ENCODE measurements at places on chromosomes 3 and 15.
A peak's percentile ranks its signal among the peaks of the same experiment; 100 is the strongest.

DNA sequence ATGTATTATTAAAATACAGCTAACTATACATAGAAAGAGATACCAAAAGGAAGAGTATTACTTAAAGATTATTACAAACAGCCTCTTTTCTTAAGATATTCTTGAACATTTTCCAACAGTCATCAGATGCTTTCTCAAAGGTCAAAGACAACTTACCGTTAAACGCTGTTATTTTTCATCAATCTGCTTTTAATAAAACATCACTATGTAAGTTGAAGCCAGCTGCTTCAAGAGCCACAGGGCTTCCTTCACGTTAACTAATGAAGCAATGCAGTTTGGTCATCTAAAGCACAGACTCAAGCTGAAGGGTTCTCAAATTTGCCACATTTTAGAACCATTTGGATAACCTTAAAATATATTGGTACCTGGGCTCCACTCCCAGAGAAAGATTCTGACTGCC is 578.8 kb downstream of the ROBO2 start:
- no peak for DNase-seq

DNA sequence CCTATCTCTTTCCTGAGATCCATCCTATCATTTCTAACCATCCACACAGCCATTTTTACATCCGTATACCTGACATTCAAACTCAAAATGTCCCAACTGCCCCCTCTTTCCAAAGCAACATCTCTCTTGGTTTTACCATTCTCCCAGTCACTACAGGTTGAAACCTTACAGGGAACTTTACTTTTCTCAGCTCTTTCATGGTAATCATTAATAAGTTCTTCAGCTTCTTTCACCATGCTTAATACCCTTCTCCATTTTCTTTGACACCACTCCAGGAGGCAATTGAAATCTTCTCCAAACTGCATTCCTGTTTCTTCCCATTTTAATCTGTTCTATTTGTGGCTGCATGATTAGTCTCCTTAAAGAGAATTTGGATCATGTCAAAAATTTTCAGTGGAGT is 352.5 kb downstream of the GAP43 start:
- DNase-seq, result no peak

DNA sequence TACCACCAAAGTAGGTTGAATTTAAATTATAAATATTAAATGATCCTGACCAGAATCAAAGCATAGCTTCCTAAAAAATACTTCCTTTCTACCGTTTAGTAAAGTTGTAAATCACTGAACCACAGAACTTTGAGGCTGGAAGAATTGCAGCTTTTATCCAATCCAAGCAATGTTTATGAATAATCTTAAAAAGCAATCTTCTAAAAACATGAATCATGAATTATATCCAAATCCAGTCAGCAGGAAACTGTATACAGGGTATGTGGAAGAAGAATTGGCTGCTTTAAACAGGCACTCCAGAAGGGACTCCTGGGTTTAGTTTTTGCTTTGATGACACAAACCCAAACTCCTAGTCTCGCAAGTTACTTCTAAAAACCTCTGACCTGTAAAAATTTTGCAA is 30.2 kb downstream of the HEG1 start:
- DNase-seq, result no peak

GRCh38 chr3:178520451-178520850 is 15.8 kb upstream of the KCNMB2 start:
- no peak for DNase-seq

GRCh38 chr3:84946240-84946639 is 12.5 kb upstream of the CADM2 start:
- DNase-seq, result no peak

DNA sequence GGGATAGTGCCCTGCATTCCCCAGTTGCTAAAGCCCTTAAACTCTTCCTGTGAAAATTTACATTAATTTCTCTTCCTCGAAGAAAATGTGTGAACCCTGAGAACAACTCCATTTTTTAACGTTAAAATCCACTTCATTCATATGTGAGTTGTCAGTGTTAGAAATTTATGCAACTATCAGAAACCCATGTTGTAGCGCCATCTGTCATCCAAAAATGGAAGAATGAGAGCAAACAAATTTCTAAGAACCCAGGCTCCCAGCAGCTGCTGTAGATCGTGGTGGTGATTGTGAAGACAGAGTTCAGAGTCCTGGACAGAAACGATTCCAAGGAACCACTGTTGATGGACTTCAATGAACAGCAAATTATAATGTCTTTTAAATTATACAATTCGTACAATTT is 179.7 kb upstream of the NDN start:
- DNase-seq, result peak; percentile 35

GRCh38 chr3:170421111-170421641 is 2.5 kb downstream of the CLDN11 start:
- no peak for DNase-seq

DNA sequence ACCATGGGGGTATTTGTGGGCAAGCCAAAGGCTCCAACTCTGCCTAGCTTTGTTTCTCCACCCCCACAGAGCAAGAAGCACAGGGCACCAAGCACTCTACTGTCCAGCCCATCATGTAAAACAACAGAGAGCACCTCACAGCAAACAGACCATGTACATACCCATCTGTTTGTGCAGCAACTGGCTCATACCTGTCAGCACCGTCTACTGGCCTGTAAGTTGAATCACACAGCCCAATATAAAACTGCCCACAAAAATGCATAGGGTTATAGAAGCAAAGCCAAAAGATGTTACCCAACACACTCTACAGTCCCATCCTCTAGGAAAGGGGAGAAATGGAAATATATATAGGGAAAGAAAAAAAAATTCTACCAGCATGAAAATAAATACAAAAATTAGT is 139.7 kb upstream of the CPNE4 start:
- DNase-seq, result no peak

- no peak for DNase-seq
These were observed 64.9 kb upstream of the NSMCE3 start for GRCh38 chr15:29334544-29334943.

GRCh38 chr3:155946178-155946577 is 75.7 kb downstream of the GMPS start:
- DNase-seq, result no peak

DNA sequence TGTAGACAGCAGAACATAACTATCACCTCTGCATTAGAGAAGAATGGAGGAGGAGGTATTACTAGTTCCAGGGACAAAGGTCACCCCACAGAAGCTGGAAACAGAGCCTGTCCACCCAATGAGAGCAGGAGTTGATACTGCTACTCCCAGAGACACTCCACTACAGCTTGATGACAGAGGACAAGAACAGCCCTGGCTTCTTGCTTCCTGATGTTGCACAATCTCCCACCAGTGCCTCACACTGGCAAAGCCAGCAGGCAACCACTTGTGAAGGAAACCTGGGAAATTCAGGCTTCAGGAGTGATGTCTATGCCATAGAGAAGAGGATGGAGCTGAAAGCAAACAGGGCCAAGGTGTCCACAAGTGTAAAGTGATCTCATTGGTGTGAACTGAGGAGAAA is 78.0 kb upstream of the POU1F1 start:
- DNase-seq, result no peak

DNA sequence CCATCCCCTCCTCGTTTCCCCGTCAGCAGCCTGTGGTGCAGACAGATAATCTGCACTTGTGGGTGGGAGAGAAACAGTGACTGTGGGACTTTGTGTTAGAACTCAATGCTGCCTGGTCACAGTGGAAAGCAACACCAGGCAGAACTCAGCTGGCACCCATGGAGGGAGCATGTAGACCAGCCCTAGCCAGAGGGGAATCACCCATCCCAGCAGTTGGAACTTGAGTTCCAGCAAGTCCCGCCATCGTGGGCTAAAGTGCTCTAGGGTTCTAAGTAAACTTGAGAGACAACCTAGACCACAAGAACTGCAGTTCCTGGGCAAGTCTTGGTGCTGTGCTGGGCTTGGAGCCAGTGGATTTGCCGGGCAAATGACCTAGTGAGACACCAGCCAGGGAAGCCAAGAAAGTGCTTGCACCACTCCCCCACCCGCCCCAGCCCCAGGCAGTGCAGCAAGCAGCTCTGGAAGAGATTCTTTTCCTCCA is 24.4 kb downstream of the ISG20 start:
- DNase-seq, result no peak

DNA sequence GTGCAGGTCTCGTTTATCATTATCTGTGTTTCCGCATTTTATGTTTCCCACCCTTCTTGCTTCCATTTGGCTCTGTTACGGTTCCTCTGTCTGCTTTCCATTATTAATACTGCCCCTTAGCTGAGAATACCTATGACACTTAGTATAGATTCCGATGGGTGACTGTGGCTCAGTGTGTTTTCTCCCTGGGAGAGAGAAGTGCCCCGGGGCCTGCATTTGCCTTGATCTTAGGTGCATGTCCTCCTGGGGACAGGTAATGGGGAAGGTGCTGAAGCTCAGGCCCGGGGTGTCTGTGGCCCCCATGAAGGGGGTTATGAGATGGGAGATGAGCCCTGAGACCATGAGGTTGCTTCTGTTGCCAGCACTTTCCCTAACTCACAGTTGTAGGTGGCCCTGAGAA is 43.4 kb upstream of the PCSK6 start:
- no peak for DNase-seq

GRCh38 chr15:22903961-22904534 is 65.6 kb downstream of the NIPA2 start:
- DNase-seq, result no peak

GRCh38 chr3:114816052-114816451 is 331.0 kb downstream of the ZBTB20 start:
- DNase-seq, result no peak

DNA sequence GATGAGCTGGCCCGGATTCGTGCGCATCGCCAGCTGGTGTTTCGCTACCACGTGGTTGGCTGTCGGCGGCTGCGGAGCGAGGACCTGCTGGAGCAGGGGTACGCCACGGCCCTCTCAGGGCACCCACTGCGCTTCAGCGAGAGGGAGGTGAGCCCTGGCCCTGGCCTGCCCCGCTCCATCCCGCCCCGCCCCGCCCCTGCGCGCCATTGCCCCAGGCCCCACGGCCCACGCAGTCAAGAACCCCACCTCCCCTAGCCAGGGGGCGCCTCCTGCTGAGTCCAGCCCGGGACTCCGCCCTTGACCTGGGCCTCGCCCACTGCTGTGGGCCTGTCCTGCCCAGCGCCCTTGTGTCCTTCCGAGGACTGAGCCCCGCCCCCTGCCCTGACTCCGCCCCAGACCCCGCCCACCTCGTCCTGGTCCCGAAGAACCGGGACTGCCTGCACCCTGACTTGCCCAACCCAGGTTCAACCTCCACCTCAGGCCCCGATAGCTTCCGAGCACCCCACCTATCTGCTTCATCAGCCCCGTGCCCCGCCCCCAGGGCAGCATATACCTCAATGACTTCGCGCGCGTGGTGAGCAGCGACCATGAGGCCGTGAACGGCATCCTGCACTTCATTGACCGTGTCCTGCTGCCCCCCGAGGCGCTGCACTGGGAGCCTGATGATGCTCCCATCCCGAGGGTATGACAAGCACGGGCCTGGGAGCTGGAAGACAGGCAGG is 14.8 kb downstream of the NT5DC2 start:
- DNase-seq, result no peak

GRCh38 chr3:30598668-30599545 is 7.5 kb upstream of the TGFBR2 start:
- no peak for DNase-seq

GRCh38 chr3:66702126-66702525 is 201.3 kb upstream of the LRIG1 start:
- DNase-seq, result no peak

GRCh38 chr3:133750259-133750656 is 4.1 kb downstream of the TF start:
- DNase-seq, result no peak

Data from LNCaP clone FGC (cell line).